Putamen (tissue), 1 donor: ENCODE measurements at places on chromosomes 3 and 15.

- DNase-seq, result peak; percentile 66
These were observed 214.8 kb upstream of the TPRG1 start for GRCh38 chr3:188956839-188957489.

- DNase-seq, result no peak
These were observed 554.5 kb upstream of the TBL1XR1 start for GRCh38 chr3:177751770-177752169.

DNA sequence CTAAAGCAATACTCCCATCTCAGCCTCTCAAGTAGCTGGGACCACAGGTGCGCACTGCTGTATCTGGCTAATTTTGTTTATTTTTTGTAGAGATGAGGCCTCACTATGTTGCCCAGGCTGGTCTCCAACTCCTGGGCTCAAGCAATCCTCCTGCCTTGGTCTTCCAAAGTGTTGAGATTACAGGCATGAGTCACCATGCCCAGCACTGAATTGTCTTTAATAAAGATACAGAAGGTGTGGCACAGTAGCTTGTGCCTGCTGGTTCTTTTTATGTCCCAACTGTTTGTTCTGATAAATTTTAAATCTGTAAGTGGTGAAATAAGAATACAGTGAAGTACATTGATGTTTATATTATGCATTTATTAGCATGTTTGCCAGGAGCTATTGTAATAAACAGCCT lies 20.6 kb upstream of the TRAK1 start:
- DNase-seq, result no peak

DNA sequence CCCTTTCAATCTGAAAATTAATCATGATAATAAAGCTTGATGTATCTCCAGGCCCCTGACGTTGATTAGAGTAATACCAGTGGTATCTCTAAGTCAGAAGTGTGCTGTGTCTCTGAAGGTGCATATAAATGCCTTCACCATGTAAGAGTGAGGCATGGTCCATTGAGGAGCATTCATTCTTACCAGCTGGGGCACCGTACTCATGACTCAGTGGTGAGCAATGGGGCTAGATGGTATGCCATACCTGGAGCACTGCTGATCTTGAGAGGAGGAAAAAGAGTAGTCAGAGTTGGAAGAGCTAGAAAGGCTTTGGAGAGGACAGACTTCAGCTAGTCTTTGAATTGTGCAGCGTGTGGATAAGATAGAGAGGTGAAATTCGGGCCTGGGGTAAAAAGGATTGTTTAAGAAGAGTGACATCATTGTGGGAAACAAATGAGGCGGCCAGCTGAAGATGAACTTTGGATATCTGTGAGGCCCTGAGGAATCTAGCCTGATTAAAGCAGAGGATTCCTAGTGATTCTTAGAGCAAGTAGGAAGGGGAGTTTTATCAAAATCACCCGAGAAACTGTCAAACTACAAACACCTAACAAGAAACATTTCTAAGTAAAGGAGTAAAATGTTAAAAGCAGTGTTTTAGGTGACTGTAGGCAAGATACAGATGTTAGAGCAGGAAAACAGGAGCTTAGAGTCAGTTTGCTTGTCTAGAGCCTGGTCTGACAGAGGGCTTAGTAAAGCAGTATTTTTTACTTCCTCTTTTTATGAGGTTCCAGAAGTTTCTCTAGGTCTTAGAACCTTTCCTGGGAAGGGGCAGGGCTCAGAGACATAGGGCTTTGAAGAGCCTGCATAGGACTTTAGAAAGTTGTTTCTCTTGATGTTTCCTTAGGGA lies 13.6 kb downstream of the TMOD3 start:
- DNase-seq, result no peak

DNA sequence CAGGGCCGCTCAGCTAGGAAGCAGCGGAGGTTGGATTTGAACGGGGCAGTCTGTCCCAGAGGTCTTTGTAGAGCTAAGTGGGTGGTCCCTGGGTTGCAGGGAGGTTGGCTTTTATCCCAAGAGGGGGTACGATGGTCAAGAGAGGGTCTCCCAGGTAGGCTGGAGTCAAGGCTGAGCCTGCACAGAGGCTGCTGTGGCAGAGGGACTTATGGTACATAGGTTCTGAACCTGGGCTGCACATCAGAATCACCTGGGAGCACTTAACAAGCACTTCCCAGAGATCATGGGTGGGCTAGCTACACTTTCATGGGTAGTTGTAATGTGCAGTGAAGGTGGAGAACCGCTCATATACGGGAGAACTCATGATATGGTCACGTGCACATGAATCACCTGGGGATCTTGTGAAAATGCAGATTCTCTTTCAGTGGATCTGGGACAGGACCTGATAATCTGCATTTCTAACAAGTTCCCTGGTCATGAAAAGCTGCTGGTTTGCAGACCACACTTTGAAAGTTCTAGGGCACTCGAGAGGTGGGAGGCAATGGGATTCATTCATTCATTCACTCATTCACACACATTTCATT lies 2.9 kb upstream of the RASGRF1 start:
- DNase-seq, result no peak

- DNase-seq, result no peak
These were observed 57.8 kb downstream of the MAP3K13 start for GRCh38 chr3:185420762-185421161.

DNA sequence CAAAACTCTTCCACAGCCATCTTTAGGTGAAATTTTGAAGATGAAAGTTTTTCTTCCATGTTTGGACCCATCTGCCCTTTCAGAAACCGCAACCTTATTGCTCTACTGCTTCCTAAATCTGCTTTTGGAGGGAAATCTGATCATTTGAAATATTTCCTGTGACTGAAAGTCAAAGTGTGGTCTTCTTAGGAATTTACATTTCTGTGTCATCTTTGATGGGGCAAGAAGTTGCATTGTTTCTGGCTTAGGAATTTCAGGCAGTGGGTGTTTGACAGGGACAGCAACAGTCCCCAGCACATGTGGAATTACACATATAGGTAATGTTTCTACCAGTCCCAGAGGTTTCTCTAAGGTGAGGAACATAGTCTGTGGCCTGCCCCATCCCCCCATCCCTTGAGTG lies 5.3 kb upstream of the TYRO3 start:
- no peak for DNase-seq

DNA sequence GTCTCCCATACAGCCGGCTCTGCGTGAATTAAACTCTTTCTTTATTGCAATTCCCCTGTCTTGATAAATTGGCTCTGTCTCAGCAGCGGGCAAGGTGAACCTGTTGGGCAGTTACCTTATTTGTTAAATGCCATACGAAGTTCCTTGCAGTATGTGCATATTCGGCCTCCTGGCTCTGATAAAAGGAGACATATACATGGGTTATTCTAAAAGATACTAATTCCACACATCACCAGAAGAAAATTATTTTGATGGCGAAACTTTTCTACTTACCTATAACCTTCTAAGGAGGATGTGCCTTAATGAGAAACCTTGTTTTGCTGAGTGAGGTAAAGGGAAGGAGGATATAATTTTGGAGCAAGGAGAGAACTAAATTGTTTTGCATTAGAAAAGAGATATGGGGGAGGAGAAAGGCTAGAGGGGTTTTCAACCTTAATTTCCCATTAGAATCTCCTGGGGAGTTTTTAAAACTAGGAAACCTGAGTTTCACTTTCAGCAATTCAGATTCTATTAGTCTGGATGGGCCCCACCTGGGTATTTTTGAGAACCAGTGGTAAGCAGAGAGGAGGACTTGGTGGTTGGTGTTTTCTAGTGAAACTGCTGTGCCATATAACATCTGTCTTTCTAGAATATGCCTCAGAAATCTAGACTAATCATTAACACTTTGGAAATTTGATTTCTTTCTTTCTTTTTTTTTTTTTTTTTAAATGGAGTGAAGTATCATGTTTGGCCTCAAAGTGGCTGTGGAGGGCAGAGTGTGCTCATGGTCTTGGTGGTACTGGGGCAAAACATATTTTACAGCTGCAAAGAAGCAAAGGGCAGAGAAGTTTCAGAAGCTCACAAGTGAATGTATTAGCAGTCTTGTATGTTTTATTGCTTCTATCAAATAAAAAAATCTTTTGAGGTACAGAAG lies 23.0 kb downstream of the NANOGP8 start:
- DNase-seq, result no peak

- no peak for DNase-seq
These were observed 40.2 kb upstream of the PYGO1 start for GRCh38 chr15:55628369-55628730.

GRCh38 chr15:50968353-50968752 lies 59.9 kb downstream of the AP4E1 start:
- DNase-seq, result no peak

GRCh38 chr3:127103080-127103479 lies 89.9 kb upstream of the PRR23E start:
- DNase-seq, result no peak

GRCh38 chr3:64450396-64450956 lies 225.2 kb upstream of the PRICKLE2 start:
- DNase-seq, result no peak

DNA sequence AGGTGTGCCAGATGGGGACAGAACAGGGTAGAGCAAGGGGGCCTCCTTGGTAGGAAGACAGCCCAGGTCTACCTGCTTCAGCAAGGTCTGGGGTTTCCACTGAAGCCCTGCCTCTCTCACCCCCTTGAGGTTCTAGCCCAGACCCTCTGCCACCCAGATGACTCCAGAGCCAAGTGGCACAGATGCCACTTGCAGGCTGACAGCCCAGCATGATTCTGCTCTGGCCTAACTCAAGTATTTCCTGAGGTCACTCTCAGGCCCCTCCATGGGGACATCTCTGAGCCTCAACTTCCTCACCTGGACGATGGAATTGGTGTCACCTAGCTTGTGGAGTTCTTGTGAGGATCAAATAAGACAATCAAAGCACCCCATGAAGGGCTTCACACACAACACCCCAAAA lies 23.9 kb downstream of the PLXNB1 start:
- DNase-seq, result no peak

GRCh38 chr3:105606016-105606415 lies 239.3 kb downstream of the ALCAM start:
- no peak for DNase-seq

- DNase-seq, result no peak
These were observed 66.2 kb upstream of the TSC22D2 start for GRCh38 chr3:150341891-150342290.

GRCh38 chr3:182713743-182714517 lies 79.4 kb upstream of the ATP11B start:
- DNase-seq, result peak; percentile 52
